ENCODE measurements at places on chromosomes 1 and 21. TPM values are rescaled to one million over a fixed set of nuclear protein-coding genes. Genes with fewer than 3 reads are reported as not detected.

LRRC53 gene
- total RNA-seq: not detected

PTTG1IP gene
- 240 TPM for total RNA-seq

DISP3 gene
- 0.34 TPM for total RNA-seq

- DNase-seq: no peak
Measured at GRCh38 chr1:232260861-232261260, 369.1 kb downstream of the SIPA1L2 start.

DNA sequence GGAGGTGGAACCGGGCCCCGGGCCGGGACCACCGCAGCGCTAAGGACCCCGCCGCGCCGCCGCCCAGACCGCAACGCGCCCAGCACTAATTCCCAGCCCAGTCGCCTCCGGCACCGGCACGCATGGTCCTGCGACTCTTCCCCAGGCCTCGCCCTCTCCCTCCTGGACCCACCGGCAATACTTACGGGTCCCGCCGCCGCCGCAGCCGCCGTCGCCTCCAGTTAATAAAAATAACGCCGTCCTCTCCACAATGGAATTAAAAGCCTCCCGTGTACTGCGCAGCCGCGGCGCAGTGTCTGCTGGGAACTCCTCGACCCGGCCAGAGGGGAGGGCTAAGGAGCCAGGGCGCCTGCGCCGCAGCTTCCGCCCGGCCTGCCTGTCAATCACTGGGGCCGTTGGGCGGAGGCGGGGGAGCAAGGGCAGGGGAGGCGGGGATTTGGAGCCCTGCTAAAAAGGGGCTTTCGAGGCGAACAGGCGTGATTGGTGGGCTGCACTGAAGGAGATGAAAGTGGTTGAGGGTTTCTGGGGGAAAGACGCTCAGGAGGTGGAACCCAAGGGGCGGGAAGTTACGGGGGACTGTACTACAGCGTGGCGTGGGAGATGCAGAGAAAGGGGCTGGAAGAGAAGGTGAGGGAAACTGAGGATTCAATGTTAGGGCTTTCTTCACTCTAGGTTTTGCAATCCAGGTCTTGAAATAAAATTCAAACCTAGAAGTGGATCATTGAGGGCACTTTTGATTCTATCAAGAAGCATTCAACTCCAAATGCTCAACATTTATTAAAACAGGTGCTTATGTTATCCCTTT is at the start of gene ZNF281:
Gene ZNF281, minus strand, starts transcription at position 276 of the 805 bp plus-strand sequence. CDS start 331 bp downstream, outside the sequence.
- DNase-seq: peak; percentile 81

DNA sequence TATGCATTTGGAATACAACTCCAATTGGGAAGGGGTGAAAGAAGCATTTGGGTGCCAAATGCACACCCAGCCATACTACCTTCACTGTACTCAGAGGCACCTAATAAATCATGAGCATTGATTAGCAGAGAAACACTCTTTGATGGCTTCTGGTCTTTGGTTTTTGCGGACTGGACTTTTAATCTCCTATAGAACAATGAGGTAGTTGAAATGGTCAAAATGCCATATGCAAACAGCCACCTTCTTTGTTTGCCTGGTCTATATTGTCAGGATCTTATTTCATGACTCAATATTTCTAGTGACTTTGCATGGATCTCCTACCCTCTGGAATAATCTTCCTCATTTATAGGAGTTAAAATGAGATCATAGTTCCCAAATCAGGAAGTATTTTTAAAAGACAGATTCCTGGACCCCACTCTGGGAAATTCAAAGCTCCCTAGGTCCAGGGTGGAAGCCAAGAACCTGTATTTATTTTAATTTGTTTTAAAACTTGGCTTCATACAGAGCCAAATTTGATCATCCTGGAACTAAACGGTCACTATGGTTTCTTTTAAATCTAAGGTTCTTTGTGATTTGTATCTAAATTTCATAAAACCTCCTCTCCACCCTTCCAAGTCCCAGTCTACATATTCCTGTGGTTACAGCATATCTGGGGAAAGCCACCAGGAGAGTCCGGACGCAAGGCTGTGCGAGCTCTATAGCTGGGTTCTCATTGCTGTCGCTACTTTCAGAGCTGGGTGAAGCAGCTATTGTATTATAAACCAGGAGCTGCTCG is 8.7 kb downstream of the FAM3B start:
- no peak for DNase-seq

DNA sequence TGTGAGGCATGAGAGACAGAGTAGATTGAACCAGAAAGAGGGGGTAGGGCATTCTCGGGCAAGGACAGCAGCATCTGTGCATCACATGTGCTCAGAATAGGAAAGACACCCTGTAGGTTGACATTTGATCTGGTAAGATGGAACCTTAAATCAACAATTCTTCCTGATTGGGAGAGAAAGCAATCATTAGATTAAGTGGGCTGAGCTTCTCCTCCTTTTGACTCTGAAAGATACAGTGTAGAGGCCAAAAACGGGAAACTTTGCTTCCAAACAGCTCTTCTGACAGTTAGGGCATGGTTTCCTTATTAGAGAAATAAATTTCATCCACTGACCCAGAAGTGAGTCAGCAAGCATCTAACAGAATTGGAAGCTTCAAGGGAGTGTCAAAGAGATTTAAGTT is 9.7 kb downstream of the KIF14 start:
- DNase-seq: no peak

- no peak for DNase-seq
Measured at GRCh38 chr1:116231752-116232151, 120.6 kb downstream of the MAB21L3 start.

- no peak for DNase-seq
Measured at GRCh38 chr1:36918604-36919003, 115.7 kb downstream of the GRIK3 start.

DNA sequence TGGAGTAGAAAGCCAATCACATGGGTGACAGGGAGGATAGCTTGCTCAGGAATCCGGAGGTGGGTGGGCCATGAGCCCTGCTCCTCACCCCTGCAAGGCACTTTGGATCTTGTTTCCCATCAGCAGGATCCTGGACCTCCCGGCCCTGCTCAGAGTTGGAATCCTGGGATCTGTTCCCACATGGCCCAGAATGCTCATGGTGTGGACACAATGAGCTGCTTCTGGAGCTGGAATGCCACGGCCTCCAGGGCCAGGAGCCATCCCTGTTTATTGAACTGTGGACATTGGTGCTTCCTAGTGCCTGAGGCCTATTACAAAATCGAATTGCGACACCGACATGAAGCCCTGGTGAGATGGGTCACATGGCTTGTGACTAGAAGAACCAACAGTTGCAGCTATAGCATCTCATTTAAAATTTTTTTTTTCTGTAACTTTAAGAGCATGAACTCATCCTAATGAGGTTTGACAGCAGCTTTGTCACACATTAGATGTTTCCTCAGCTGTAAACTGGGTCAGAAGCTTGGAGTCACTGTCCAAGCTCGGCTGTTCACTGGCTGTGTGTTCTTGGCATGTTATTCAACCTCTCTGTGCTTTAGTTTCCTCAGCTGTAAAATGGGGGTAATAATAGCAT is 40.4 kb upstream of the GOLT1A start:
- DNase-seq: no peak

GRCh38 chr1:71068325-71069240 is 12.3 kb downstream of the ZRANB2 start:
- DNase-seq: no peak

DNA sequence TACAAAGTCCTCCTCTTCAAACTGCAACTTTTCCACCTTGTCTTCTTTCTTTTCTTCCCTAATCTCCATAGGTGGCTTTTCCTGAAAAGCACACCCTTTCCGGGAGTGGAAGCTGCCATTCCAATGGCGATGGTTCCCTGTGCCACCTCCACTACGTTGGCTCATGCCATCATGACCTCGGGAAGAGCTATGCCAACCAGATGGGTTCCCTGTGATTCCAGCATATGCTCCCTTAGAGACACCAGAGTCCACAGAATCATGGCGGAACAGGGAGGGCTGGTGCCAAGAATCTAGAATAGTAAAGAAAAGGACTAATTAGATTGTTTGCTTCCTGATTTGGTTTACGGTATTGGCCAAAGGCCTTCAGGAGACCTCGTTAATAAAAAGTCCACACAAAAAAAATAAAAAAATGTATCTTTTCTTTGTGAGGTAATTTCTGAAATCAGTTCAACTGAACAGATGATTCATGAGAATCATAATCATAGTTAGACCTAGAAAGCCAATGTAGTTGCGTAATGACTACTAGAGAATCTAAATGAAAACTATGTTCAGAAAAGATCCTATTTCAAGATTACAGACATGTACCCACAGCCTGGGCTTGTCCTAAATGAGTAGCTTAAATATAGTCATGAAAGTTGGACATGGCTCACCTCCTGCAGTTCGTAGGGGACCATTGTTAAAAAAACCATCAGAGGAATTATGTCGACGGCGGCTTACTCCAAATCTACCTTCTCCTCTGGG is 30.9 kb upstream of the CCDC17 start:
- no peak for DNase-seq

DNA sequence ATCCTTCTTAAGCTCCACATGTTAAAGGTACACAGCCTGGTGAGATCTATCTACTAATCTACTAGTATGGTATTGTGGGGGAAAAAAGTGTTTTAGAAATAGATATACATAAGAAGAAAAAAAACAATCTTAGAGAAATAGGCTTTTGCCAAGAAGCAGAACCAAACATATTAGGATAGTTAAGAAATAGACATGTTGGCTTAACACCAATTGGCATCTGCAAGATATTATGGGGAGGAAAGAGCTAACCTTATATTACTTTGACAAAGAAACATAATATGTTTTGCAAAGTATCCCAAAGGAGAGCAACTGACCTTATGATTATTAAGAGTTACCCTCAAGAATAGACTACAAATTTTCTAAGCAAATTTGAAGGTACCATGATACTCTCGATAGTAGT is 202.9 kb downstream of the BRINP3 start:
- DNase-seq: no peak

DNA sequence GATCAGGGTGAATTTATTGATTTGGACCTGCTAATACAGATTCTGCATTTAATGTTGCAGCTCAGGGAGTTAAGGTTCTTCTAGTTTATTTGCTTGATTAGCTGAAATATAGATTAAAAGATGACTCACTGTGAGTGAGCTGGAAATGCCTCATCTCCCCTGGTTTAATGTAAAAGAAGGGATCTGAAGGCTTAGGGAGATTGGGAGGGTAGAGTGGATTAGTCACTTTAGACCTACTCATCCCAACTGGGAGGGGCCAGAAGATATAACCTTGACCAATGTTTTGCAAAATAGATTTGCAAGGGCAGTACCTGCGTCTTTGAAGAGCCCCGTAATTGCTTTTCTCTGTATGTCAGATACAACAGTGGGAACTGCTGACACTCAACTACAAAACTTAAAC is 922.8 kb upstream of the ADGRL4 start:
- DNase-seq: peak; percentile 2

- no peak for DNase-seq
Measured at GRCh38 chr21:32562915-32563314, 22.4 kb downstream of the TCP10L start.

DNA sequence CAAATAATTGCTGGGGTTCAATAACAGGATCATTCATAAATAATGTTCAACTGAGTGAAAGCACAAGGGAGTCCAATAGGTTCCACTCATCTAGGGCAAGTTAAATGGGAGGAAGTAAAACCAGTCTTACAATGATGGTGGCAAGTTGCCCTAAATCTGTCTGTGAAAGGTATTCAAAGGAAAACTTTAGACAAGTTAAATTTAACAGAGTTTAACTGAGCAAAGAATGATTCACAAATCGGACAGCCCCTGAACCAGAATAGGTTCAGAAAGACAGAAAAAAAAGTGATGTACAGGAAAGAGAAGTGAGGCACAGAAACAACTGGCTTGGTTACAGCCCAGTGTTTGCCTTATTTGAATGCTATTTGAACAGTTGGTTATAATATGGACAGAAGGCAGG is 183.5 kb upstream of the ADGRL4 start:
- peak; percentile 41 for DNase-seq

DNA sequence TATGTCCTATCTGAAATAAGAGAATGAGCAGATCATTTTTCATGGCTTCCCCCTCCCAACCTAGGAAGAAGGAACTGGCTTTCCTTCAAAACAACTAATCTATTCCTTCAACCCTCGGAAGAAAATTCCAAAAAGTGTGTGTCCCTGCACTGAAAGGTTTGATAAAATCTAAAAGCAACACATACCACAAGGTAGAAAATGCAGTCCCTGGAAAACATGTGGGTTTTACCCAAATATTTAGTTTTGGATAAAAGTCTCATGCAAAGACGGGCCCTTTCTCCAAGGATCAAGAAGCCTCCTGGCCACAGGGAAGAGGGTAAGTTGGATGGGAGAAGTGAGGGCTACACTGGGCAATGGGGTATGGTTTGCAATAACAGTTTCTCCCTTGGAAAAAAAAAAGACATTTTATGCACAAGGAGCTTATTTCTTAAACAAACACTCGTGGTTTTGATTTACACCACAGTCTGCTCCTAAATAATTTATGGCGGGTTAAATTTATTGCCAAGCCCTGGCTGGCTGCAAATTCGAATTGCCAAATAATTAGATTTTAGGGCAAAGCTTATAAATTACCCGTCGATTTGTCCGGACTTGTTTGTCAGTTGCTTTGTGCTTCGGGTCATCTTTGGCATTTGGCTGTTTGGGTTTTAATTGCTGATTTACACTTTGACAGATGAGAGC is 28.9 kb downstream of the ERI3 start:
- DNase-seq: peak; percentile 40

DNA sequence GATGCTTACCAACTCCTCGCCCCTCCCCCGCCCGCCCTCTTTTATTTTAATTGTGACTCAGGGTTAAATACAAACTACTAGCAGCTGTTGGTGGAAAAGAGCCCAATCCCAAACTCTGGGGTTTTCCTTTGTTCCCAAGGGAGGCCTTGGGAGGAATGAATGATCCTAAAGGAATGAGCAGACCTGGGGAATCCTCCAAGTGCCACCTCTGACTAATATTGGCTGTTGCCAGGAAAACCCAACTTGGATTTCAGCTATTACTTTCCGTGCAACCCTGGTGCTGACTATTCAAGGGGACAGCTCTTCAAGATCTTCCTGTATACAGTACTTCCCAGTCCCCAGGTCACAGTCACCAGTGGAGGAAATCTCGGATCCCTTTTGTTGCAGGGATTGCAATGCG is 1.3 kb upstream of the S100A10 start:
- peak; percentile 98 for DNase-seq

GRCh38 chr1:53548031-53548491 is 88.9 kb downstream of the DMRTB1 start:
- no peak for DNase-seq

GRCh38 chr1:86933562-86934377 is 19.3 kb downstream of the HS2ST1 start:
- no peak for DNase-seq

DNA sequence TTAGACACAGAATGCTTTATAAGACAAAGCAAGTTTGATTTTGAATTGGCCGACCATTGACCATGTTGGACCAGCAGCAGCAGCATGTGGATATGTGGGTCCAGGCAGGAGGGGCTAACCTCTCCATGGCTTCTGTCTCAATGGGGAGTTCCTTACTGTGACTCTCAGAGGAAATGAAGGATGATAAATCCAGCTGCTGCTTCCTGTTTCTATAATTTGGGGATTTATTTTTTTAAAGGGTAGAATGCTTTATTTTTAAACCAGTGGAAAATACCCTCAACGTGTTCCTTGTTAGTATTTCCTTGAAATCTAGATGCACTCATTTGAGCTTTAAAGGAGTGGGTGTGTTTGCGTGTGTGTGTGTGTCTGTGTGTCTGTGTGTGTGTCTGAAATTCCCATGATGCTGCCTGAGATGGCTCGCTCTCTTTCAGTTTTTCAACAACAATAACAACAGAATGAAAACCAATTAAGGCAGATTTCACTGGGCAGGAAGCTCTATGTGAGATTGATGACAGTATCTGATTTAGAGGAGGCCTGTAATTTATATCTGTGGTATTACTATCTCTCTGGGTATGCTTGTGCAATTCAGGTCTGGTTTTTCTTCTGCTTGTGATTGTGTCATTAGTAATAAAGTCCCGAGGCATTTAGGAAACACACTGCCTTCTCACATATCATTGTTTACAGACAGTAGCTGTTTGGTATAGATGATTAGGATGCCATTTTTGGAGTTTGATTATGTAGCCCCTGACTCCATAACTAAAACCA is 86.1 kb upstream of the ZNF326 start:
- peak; percentile 64 for DNase-seq

All from astrocyte (in vitro differentiated cells and primary cell).